ENCODE measurements at places on chromosomes 5 and 9.

GRCh38 chr9:123201083-123201482 is 67.3 kb downstream of the STRBP start:
- no peak overlapping the region for H3K27ac ChIP-seq
- no peaks in the 10 kb centered on the region for H3K4me1 ChIP-seq
- no peak overlapping the region for H3K4me3 ChIP-seq
- H3K36me3 ChIP-seq = no peaks in the 10 kb centered on the region
- no peak for DNase-seq

- no peak for DNase-seq
- H3K27ac ChIP-seq = no peak overlapping the region
- no peaks in the 10 kb centered on the region for H3K36me3 ChIP-seq
- H3K4me3 ChIP-seq = no peak overlapping the region
- H3K27me3 ChIP-seq = no peaks in the 10 kb centered on the region
- H3K4me1 ChIP-seq = peaks cover 5% of the 10 kb centered on the region
These were observed 24.2 kb upstream of the SIL1 start for GRCh38 chr5:139222346-139222745.

DNA sequence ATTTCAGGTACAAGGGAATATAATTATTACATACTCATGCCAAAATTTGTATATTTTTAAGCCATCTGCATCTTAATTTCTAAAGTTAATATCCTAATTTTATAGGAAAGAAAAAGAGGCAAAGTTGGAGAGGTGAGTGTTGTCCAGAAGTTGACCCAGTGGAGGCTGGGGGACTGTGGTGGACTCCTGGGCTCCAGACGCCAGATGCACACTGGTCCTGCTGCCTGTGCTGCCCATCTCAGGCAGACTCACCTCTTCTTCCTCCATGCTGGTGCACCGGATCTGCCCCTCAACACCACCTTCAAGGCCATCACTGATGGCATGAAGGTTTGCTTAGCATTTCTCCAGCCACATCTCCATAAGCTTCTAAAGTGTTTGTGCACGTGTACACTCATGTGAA is 220.8 kb upstream of the NFIL3 start:
- no peaks in the 10 kb centered on the region for H3K27me3 ChIP-seq
- no peaks in the 10 kb centered on the region for H3K4me1 ChIP-seq
- no peaks in the 10 kb centered on the region for H3K36me3 ChIP-seq
- no peak overlapping the region for H3K27ac ChIP-seq

- H3K27ac ChIP-seq = no peak overlapping the region
- peaks cover 83% of the 10 kb centered on the region for H3K36me3 ChIP-seq
- no peaks in the 10 kb centered on the region for H3K27me3 ChIP-seq
- H3K4me1 ChIP-seq = no peaks in the 10 kb centered on the region
- DNase-seq = no peak
- H3K4me3 ChIP-seq = no peak overlapping the region
These were observed 28.8 kb downstream of the SKP2 start for GRCh38 chr5:36180556-36181350.

DNA sequence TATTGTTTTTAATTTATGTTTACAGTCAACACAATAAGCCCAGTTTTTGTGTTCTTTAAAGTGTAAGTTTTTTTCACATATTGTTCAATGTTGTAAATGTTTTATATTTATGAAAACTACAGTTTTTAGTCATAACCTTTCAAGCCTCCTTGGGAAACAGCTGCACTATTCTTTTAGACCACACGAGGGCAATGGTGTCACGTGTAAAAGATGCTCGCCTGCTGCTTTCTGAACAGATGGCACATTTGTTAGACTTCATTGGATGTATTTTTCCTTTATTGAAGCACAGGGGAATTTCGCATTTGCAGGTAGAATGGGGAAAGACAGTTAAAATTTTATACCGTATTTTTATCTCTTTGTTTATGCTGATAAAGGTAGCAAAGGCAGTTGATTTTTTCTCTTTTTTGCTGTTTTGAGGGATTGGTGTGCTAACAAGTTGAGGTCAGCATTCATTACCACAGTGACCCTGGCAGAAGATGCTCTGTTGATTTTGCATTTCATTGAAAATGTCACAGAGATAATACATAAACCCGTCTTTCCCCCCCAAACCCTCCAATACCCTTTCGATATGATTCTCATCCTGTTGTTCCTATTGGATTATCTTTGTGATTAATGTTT is 59.0 kb downstream of the MAT2B start:
- no peak overlapping the region for H3K4me3 ChIP-seq
- DNase-seq = peak; percentile 39
- H3K4me1 ChIP-seq = no peaks in the 10 kb centered on the region
- H3K36me3 ChIP-seq = no peaks in the 10 kb centered on the region
- H3K27ac ChIP-seq = no peak overlapping the region
- no peaks in the 10 kb centered on the region for H3K27me3 ChIP-seq

- H3K4me1 ChIP-seq = no peaks in the 10 kb centered on the region
- no peaks in the 10 kb centered on the region for H3K27me3 ChIP-seq
- no peak for DNase-seq
- no peak overlapping the region for H3K4me3 ChIP-seq
These were observed 84.7 kb downstream of the CFAP95 start for GRCh38 chr9:69905286-69905685.

DNA sequence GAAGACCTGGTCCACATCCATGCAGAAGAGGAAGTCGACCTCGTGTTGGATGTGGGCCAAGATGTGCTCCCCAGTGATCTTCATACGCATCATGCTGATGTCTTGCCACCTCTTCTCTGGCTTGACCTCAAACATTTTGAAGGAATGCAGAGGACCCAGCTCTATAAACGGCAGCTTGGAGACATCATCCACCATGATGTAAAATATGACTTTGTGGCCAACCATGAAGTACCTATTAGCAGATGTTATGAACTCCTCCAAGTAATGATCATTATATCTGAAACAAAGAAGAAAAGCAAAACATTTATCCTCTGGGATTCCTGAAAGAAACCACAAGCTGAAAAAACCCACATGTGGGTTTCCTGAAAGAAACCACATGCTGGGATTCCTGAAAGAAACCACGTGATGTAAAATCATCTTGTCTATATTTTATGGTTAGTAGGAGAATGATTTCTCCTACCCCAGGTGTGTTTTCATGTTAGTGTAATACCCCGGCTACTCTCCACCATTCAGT is 52.3 kb downstream of the GGTA1 start:
- peak; percentile 7 for DNase-seq
- H3K4me3 ChIP-seq = no peak overlapping the region

DNA sequence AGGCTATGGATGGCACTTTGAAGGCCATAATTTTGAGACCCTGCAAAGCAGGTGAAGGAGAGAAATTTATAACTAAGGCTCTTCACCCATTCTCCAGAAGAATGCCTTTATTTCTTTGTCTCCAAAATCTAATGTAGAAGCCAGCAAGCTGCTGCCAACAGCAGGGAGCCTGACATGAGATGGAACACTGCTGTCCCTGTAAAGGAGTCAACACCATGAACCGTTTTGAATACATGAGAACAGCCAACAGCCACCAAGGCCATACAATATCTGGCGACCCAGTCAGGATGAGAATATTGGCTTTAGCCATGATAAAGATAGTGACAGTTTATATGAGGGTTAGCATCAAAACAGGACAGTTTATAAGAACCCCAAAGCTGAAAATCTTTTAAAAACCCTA is 121.2 kb upstream of the LIFR start:
- H3K4me3 ChIP-seq = no peak overlapping the region
- no peak for DNase-seq
- H3K27me3 ChIP-seq = no peaks in the 10 kb centered on the region

DNA sequence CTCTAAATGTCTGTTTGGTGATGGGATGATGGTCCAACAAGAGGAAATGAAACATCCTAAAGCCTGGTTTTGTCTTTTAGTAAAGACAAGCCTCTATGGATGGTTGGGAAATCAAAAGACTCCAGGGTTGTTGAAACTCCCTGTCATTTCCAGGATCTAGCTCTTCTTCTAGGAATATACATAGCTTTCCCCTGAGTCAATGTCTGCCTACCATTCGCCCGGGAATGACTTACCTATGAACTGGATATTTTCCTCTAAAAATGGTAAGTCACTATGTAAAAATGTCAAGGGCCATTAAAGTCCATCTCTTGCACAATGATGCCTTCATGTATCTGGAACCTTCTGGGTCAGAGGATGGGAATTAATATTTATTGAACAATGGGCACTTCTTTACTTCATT is 11.1 kb upstream of the KIF12 start:
- H3K4me3 ChIP-seq = no peak overlapping the region
- no peak for DNase-seq
- H3K27me3 ChIP-seq = peaks cover 2% of the 10 kb centered on the region
- no peaks in the 10 kb centered on the region for H3K36me3 ChIP-seq

- DNase-seq = no peak
- no peak overlapping the region for H3K4me3 ChIP-seq
- H3K27me3 ChIP-seq = no peaks in the 10 kb centered on the region
- H3K27ac ChIP-seq = no peak overlapping the region
- no peaks in the 10 kb centered on the region for H3K36me3 ChIP-seq
- H3K4me1 ChIP-seq = no peaks in the 10 kb centered on the region
These were observed 158.6 kb downstream of the GLIS3 start for GRCh38 chr9:4141296-4141695.

GRCh38 chr5:1005249-1005851 is 3.3 kb upstream of the NKD2 start:
- peaks cover 24% of the 10 kb centered on the region for H3K27me3 ChIP-seq
- H3K4me1 ChIP-seq = peaks cover 33% of the 10 kb centered on the region
- 0 out of 2 replicates have a peak, but pooled peaks cover under 1% of the 10 kb centered on the region for H3K36me3 ChIP-seq
- DNase-seq = no peak

All from DND-41 (cell line).